ENCODE measurements at places on chromosomes 7 and 10.

GRCh38 chr10:49761789-49762565 lies at the start of gene OGDHL:
Gene OGDHL (minus strand): TSS chr10:49762323. CDS start chr10:49758592, 3,731 bp downstream.
- DNase-seq = peak; percentile 13

GRCh38 chr10:70368774-70369482 lies 13.5 kb downstream of the LRRC20 start:
- DNase-seq = no peak

DNA sequence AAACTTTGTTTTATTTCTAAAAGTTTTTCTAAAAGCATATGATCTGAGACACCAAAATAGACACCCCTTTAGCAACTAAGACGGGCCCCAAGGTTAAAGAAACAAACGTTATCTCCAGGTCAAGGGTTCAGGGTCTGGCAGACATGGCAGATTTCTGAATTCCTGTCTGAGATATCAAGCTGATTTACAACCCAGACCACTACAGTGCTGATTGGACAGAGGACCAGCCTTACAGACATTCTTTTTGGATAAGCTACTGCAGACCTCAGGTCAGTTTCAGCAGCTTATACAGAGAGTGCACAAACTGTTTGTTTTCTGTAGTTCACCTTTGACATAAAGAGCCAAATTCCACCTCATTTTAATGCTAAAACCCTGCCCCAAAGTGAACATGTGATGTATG lies 34.8 kb downstream of the SVOPL start:
- no peak for DNase-seq

DNA sequence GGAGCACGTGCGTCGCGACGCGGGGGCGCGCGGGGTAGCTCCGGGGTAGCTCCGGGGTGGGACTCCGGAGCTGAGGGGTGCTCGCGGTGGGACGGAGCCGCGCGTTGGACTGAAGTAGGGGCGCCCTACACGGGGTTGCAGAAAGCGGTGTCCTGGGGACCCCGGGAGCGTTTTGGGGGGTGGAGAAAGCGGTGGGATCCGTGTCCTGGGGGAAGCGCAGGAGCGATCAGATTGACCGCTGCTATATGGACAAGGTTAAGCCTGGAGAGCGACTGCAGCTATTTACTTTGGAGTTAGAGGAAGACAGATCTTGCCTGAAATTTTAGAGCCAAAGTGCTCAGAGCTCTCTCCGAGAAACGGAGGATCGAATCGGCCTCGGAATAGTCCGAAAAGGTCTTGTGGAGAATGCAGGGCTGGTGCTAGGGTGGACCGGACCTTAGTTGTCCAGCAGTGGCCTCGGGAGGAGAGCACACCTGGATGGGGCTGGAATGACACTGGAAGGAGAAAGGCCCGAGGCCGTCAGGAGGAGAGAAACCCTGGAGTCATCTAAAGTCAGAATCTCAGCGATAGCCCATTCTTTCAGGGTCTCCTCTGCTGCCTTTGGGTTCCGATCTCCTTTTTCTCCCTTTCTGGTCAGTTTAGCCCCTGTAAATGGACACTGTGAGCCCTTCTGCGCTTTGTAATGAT lies 564 bp downstream of the PDSS1 start:
- no peak for DNase-seq

DNA sequence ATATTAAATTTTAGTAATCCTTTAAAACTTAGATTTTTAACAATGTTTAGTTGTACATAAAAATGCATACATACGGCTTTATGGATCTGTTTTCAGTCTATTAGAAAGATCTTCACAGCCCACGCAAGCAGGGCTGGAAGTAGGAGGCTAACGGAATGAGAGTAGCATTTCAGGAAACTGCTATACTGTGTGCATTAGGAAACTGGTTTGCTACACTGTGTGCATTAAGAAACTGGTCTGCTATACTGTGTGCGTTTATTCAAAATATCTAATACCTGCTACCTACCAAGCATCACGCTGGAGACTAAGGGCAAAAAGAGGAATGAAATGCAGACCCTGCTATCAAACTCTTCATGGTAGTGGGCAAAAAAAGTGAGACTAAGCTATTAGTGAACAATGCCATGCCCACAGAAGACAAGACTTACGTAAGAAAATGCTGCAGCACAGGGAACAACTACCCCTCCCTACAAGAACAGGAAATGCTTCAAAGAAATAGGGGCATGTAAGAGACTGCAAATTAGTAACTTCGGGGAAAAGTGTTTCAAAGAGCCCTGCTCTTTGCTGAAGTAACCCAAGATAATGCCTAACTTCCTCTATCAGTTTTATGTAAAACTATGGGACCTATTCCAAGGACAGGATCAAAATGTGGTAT lies 11.3 kb downstream of the RAB11FIP2 start:
- DNase-seq = no peak

GRCh38 chr10:126459878-126460481 lies 71.7 kb upstream of the ADAM12 start:
- no peak for DNase-seq

GRCh38 chr7:120053390-120053961 lies 219.5 kb upstream of the KCND2 start:
- DNase-seq = no peak

GRCh38 chr7:105278973-105279687 lies 109.6 kb downstream of the SRPK2 start:
- DNase-seq = no peak

DNA sequence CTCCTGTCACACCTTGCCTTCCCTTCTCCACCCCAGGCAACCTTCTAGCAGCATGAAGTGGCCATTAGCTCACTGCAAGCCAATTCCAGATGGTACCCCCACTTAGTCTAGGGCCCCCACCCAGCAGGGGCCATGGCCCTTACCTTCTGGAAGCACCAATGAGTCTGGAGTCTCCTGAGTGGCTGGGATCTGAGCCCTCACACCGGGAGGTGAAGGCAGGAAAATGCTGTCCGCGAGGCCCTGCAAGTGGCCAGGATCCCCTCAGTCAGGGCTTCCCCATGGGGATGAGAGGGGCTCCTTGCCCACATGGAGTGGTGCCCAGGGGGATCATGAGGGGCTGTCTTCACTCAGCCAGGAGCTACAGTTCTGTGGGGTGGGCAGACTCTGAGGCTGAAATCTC lies 4.6 kb downstream of the AQP1 start:
- no peak for DNase-seq

DNA sequence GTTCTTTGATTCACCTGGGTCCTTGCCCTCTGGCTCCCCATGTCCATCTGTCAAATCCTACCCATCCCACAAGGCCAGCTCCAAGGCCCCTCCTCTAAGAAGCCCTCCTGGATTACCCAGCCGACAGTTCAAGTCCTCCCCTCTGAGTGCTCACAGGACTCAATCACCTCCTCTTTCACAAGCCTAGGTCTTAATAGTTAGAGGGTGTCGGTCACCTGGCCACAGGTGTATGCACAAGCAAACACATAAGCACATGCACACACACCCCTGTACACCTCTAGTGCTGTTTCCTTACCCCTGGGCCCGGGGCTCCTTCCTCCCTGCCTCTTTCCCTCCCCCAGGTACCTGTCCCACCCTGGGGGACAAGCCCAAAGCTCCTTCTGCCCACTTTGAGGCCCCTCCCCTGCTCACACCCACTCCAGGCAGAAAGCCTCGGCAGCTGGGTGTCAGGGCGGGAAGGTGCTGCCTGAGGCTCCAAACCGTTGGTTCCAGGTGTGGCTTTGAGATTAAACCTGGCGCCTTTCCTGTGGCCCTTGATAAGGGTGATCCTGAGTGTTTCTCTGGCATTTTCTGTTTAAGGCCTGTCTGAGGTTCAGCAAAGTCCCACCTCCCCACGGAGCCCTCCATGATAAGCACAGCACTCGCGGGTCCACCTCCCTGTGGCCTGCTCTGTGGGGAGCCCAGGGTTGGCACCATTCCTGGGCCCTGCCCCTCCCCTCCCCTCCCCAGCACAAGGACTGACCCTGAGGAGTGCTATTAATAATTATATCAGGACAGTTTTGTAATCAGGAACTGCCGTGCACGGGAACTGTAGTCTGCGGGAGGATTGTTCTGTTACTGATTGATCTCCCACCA lies 14.6 kb upstream of the AQP1 start:
- DNase-seq = no peak

GRCh38 chr7:119556436-119556835 lies 716.5 kb upstream of the KCND2 start:
- DNase-seq = no peak

DNA sequence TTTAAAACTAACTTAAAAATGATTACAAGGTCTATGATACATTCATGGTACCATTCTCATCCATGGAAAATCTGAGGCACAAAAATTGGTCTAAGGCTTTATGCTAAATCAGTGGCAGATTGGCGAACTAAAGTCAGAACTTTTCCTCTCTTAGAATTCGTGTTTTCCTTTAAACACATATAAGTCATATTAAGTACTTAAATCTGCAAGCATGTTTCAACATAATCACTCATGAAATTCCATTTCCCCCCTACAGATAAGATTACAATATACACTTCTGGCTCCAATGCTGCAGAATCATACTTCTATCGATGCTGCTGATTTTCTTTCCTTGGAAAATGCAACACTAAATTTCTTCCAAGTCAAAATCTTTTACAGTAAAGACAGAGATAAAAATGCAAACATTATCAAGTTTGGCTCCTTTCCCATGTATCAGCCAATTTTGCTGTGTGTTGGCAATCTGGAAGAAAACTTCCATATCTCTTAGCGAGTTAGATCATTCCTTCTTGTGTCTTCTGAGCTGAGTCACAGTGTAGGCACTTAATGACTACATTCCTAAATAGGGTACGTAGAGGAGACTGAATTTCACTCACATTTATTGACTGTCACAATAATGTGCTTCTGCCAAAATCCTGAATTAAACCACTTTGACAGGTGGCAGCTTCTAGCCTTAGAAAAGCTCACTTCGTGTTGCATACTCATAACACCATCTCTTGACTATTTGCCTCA lies 76.4 kb upstream of the LRRC17 start:
- DNase-seq = no peak

DNA sequence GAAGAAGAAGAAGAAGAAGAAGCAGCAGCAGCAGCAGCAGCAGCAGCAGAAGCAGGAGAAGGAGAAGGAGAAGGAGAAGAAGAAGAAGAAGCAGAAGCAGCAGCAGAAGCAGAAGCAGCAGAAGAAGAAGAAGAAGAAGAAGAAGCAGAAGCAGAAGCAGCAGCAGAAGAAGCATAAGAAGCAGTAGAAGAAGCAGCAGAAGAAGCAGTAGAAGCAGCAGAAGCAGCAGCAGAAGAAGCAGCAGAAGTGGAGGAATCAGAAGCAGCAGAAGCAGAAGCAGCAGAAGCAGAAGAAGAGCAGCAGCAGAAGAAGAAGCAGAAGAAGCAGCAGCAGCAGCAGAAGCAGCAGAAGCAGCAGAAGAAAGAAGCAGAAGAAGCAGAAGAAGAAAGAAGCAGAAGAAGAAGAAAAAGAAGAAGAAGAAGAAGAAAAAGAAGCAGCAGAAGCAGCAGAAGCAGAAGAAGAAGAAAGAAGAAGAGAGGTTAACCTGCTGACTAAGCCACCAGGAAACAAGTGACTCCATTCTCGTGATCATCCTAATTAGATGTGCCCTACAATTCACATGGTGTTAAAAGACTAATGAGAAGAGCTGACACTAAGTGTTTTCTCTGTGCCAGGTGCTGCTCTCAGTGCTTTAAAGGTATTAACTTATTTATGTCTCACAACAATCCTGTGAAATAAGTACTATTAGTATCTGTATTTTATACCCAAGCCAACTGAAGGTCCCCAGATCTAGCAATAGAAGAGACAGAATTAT lies 11.6 kb downstream of the CDNF start:
- no peak for DNase-seq

GRCh38 chr7:79405368-79405767 lies 48.1 kb downstream of the MAGI2 start:
- no peak for DNase-seq

- no peak for DNase-seq
These were observed 14.5 kb downstream of the LIMK1 start for GRCh38 chr7:74097937-74098614.

GRCh38 chr7:154777908-154778307 lies 225.0 kb downstream of the PAXIP1 start:
- DNase-seq = no peak

DNA sequence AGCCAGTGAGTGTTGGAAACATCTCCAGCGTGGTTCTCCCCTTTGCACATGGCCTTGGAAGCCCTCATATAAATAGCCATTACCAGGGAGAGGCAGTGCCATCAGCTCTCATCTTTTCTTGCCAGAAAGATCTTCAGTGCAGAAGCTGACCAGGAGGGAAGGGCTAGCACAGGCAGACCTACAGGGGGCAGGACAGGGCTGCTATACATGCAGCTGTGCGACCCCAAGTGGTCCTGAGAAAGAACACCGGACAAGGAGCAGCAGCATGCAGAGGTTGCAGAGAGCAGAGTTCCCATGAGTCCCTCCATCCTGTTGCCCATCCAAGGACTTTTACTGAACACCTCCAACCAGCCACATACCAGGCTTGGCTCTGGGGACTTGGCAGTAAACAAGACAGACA lies 17.1 kb downstream of the GRID1 start:
- no peak for DNase-seq

DNA sequence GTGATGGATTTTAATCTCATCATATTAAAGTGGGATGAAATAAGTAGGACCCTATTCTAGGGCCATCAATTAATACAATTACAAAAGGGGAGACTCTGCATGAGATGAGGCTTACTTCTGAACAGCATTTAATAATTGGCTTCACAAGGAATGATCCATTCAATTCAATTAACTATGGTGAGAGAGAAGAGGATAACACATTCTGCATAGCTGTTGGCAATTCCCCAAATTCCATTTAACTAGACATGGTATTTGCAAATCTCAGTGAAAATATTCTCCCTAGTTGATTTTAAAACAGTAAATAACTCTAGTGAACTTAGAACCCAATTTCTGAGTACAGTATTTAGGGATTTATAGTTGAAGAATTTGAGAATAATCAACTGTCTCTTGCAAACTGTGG lies 145.3 kb downstream of the NOC3L start:
- no peak for DNase-seq

GRCh38 chr10:89481662-89482061 lies 53.7 kb downstream of the SLC16A12 start:
- DNase-seq = no peak

DNA sequence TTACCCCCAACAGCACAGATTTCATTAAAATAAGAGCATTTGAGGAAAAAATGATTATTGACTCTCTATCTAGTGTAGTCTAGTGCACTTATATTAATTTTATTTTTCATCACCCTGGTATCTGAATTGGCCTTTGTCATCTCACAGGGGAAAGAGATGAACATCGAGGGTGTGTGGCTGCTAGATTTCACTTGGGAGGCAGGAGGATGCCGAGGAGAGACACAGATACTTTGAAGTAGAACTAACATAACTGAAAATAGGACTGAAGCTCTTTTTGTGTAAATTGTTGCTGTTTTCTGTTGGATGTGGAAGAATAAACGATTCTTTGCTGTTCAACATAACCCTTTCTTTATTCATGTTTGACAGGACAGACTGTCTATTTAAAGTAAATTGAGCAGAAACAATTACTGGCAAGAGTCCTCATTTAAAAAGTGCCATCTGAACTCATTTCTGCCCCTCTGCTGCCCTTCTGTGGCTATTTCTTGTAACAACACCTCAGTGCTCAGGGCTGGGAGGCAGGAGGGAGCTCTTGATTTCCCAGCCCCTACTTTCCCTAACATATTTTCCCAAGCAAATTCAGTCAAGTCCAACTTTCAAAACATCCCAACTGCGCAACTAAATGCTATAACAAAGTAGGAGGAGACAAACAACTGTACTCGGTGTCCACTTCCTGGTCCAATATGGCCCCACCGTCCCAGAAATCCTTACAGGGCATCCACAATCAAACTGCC lies 15.6 kb downstream of the LYZL1 start:
- DNase-seq = no peak

GRCh38 chr7:132783824-132784223 lies 207.6 kb upstream of the PLXNA4 start:
- no peak for DNase-seq
